ENCODE measurements at places on chromosomes 6 and 20.

- no peak for DNase-seq
These were observed 5.6 kb downstream of the TAGAP start for GRCh38 chr6:159038914-159039884.

DNA sequence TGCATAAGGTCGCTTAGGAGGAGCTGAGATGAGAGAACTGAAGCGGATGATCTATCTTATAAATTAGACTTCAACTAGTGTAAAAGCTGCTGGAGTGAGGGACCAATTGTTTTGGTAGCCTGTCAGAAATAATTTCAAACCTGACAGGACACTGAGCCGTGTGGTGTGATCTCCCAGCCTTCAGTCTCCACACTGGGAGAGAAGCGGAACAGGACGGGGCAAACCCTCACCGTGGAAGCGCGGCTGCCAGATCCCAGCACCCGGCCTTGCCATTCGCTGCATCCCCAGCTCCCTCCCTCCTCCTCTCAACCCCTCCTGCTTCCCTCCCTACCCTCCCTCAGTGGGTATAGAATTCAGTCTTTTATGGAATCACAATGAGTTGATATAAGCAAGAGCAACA is 900.1 kb upstream of the SLC35B3 start:
- no peak for DNase-seq

DNA sequence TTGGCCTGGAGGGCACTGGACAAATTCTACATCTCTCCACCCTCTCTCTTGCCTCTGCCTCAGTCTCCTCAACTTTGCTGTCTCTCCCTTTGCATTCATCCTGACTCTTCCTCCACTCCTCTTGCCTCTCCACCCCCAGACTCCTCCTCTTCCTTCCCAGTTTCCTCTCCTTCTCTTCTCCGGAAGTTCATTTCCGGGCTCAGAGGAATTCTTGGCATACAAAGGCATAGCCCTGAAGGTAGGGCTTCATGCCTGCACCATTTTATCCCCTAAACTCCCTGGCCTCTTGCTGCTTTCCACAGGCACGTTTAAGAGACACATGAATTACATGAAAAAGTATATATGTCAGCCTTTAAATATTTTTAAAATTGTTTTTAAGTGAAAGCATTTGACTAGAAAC is 10.6 kb downstream of the BFSP1 start:
- no peak for DNase-seq

DNA sequence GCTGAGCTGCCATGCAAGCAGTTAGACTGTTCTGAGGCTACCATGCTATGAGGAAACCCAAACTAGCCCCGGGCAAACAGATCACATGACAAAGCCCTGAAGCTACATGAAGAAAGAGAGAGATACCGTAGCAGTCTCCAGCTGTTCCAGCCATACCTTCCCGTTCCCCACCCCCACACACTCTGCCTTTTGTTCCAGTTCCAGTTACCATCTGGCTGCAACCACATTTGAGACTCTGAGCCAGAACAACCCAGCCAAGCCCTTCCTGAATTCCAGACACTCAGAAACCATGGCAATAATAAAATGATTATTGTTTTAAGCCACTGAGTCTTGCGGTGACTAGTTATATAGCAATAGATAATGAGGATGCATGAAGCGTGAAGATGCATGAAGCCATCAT is 28.3 kb downstream of the RIN2 start:
- DNase-seq = no peak

DNA sequence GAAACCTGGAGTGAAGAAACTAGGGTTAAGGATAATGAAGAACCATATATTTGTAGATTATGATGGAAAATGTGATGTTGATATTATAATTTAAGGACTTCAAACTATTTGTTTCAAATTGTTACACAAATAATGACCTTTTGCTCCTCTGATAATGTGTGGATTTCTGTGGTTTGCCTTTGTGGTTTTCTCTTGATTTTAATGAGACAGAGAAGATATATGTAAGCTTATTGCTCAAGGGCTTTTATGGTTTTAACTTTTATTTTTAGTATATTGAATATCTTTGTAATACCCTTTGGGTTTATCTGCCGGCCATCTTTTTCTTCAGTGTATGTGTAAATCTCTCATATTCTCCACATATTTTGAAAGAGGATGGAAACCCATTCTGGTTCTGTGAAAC is 362.3 kb downstream of the RIMS1 start:
- no peak for DNase-seq

DNA sequence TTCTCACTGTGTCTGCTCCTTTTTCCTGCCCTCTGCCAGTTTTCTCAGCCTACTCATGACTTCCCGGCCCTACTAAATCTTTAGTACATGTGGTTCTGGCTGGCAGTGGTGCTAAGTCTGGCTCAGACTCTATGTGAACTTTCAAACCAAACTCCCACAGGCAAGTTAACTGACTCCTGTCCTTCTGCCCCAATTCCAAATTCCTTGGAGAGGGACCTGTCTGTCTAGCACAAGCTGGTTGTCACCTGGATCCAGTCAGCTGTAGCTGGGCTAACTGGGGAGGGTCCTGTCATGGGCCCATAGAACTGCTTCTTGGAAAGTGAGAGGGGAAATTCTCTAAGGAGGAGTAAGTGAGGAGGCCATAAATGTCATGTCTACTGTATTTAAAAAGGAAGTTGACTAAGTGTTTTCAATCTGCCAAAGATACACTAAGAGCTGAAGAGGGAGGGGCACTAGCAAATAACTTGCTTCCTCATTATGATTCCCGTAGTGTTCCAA is 240.1 kb downstream of the KCNQ5 start:
- DNase-seq = no peak

DNA sequence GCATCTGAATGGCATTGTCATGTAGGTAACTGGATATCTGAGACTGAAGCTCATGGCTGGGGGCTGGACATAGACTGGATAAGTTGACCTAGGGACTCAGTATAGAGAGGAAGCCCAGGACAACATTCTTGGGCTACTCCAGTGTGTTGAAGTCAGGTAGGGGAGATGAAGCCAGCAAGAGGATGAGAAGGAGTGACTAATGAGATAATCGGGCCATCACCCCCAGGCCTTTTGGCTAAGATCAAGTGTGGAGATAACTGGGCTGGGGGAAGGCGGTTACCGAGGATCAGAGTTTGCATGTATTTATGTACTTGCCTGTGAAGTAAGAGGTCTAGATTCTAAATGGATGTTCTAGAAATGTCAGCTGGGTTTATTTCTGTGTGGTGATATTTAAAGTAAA is 73.4 kb downstream of the ELOVL2 start:
- DNase-seq = no peak

GRCh38 chr6:155309150-155309549 is 5.1 kb downstream of the TFB1M start:
- no peak for DNase-seq

- DNase-seq = no peak
These were observed 4.5 kb upstream of the PXMP4 start for GRCh38 chr20:33724439-33725094.

DNA sequence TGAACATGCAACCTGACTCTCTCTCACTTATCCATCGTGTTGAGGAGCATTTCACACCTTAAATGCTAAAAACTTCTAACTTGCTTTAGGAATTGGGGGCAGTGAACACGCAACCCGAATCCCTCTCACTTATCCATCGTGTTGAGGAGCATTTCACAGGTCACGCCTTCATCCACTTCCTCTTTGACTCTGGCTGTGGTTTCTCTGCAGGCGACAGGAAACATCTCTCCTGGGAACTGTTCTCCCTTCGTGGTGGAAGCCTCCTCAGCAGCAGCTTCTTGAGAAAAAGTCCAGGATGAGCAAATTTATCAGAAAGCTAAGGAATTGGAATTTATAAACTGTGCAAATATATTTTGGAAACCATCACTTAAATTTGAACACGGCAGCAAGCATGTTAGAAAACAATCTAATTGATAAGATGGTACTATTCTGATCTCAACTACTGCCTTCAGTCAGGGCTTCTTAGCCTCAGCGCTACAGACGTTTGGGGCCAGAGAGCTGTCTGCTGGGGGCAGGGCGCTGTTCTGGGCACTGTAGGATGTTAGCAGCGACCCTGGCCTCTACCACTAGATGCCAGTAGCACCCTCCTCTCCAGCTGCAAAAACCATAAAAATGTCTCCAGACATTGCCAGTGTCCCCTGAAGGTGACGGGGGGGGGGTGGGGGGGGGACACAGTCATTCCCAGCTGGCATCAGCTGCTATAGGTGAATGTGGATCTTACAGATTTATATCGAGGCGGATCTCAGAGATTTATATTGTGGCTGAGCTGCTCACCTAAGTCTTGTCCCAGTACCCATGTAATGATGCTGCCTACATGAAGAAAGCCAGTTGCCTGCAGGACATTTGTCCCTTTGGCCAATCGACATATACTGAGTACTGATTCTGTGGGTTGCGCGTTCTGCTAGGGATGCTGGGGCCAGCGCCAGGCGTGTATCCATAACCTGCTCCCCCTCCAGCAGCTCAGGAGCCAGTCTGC is 26.2 kb downstream of the CTCFL start:
- peak; percentile 25 for DNase-seq

GRCh38 chr6:37008484-37009465 is 3.3 kb downstream of the FGD2 start:
- DNase-seq = no peak

GRCh38 chr6:48611332-48611731 is 500.3 kb upstream of the PTCHD4 start:
- no peak for DNase-seq

GRCh38 chr20:50613438-50614169 is 77.7 kb downstream of the RIPOR3 start:
- no peak for DNase-seq

GRCh38 chr20:59961423-59961822 is 3.2 kb downstream of the CDH26 start:
- no peak for DNase-seq

DNA sequence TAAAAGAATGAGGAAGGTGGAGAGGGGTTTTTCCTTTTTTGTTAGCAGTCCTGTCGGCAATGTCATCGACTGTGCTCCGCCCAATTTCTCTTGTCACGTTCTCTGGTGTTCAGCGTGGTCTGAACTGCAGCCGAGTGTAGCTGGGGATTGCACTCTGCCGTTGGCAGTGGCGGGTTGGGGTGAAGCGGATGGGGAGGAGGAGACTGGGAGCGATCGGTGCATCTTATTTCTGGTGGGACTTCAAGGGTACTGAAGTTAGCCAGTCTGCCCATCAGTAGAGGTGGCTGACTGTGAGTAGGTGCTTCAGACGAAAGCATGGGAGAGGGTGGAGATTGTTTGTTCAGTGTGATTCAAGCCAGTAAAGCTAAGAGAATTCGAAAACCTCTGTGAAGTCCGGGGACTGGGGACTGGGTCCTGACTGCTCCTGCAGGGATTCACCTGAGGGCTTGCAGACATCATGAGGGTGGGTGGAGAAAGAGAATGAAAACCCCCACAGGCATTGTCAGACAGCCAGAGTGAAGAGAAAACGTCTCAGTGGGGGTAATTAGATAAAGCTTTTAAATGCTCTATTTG is 5.1 kb downstream of the RREB1 start:
- DNase-seq = peak; percentile 27

GRCh38 chr6:107491138-107491609 is 1.3 kb downstream of the SOBP start:
- DNase-seq = no peak

DNA sequence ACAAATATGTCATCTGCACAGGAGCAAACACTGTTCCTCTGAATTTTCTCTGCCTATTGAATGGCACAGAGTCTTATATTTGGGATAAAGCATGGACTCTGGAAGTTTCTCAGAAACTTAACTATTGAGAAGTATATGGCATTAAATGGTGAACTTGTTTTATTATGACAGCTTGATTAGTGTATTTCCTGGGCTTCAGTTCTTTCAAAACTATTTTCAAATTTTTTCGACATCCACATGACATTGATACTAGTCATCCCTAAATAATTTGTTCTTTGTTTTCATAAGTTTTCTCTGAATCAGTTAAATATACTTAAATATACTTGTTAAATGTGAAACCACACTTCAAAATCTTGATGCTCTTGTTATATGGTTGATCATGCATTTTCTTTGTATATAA is 144.0 kb upstream of the TSHZ2 start:
- no peak for DNase-seq

GRCh38 chr6:71533939-71534379 is 245.3 kb downstream of the OGFRL1 start:
- no peak for DNase-seq

GRCh38 chr6:37926661-37927060 is 107.1 kb downstream of the ZFAND3 start:
- no peak for DNase-seq

DNA sequence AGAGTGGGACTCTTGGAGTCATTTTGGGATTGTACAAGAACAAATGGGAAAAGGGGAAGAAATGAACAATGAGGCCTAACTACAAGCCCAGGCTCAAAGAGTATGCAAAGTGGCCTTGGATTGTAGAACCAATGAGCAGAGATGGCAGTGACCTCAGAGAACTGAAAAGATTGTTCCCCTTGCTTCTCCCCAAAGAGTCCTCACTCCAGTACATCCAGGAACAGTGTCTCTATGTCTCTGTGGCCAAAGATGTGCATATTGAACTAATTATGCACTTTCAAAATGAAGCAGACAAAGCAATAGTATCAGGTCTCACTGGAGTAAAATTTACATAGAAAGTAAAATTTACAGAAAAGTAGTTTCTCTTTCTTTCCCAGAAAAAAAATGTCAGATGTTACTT is 81.0 kb downstream of the SMLR1 start:
- DNase-seq = no peak

GRCh38 chr6:16973545-16974386 is 128.1 kb upstream of the STMND1 start:
- DNase-seq = no peak

- DNase-seq = no peak
These were observed 33.4 kb downstream of the TNXB start for GRCh38 chr6:32075781-32076180.

- no peak for DNase-seq
These were observed 86.3 kb downstream of the DACT2 start for GRCh38 chr6:168232989-168233874.

GRCh38 chr6:44042989-44043478 is 84.2 kb downstream of the MRPL14 start:
- DNase-seq = no peak

- DNase-seq = no peak
These were observed 94.9 kb downstream of the RFX6 start for GRCh38 chr6:116971959-116972358.

GRCh38 chr6:166450167-166450873 is 67.6 kb upstream of the MPC1 start:
- no peak for DNase-seq

GRCh38 chr6:111566222-111566734 is 39.4 kb downstream of the TRAF3IP2 start:
- no peak for DNase-seq

GRCh38 chr6:34970488-34970887 is 81.4 kb downstream of the ANKS1A start:
- no peak for DNase-seq

- DNase-seq = no peak
These were observed 101.6 kb downstream of the DLL1 start for GRCh38 chr6:170189236-170189635.

Data from activated gamma-delta T cell treated with Interleukin-2 at 50 U/mL for 16 hours (primary cell).